ENCODE measurements at places on chromosomes 16 and 17. TPM values are rescaled to one million over a fixed set of nuclear protein-coding genes. Genes with fewer than 3 reads are reported as not detected.

DNA sequence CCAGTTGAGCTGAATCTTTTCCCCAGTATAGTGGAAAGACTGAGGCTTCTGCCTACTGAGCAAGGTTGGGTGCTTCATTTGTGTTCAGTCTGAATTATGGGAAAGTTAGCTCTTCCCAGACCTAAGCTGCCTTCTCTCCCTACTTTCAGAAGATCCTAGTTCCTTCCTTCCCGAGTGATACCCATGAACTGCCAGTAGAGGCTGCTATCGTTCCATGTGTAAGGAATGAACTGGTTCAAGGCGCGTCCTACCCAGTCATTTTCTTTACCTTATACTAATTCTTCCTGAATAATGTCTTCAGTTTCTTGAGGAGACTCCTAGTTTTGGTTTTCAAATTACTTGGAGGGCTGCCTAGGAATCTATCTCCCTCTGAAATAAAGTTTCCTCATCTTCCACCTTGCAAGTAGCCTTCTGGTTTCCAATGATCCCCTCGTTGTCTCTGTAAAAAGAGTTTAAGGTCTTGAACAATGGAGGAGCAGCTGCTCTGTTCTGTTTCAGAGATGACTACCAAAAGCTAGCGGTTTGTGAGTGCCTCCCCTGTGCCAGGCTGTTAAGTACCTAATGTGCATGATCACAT is 934 bp upstream of the AOC2 start:
- no peak overlapping the region for H3K4me3 ChIP-seq
- DNase-seq = no peak
- H3K27ac ChIP-seq = no peak overlapping the region
- no peaks in the 10 kb centered on the region for H3K27me3 ChIP-seq
- peaks cover 16% of the 10 kb centered on the region for H3K36me3 ChIP-seq

ZNF597 gene
- total RNA-seq = 2.2 TPM

DNA sequence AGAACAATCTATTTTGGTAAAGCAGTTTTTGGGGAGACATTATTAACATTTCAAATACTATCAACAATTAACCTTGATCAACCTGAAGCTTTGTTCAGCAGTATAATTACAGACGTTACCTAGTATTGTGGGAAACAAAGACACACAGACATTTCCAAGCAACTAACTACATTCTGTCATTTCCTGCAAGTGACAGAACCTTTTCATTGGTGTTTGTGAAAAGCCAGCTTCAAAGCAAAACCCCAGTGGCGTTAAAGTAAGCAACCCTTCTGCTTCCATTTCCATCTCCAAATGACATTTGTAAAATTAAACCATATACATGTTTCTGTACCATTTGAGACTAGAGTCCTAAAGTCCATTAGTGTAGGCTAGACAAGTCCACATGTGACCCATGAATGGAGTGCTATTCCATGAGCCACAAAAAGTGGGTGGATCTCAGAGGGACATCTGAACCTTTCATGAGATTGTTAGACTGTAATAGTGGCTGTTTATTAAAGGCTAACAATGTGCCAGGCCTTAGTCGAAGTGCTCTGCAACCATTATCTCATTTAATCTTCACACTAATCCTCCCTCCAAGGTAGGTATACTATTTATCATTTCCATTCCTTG is 101.2 kb downstream of the SSH2 start:
- no peak overlapping the region for H3K27ac ChIP-seq
- H3K27me3 ChIP-seq = no peaks in the 10 kb centered on the region

DNA sequence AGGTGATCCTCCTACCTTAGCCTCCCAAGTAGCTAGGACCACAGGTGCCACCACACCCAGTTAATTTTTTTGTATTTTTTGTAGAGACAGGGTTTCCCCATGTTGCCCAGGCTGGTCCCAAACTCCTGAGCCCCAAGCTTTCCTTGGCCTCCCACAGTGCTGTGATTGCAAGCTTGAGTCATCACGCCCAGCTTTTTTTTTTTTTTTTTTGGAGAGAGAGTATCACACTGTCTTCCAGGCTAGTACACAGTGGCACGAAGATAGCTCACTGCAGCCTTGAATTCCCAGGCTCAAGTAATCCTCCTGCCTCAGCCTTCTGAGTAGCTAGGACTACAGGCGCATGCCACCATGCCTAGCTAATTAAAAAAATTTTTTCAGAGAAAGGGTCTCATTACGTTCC is 27.2 kb downstream of the HEATR9 start:
- H3K36me3 ChIP-seq = peaks cover 35% of the 10 kb centered on the region
- no peak overlapping the region for H3K27ac ChIP-seq
- H3K4me1 ChIP-seq = no peaks in the 10 kb centered on the region
- no peak overlapping the region for H3K4me3 ChIP-seq
- DNase-seq = no peak

DNA sequence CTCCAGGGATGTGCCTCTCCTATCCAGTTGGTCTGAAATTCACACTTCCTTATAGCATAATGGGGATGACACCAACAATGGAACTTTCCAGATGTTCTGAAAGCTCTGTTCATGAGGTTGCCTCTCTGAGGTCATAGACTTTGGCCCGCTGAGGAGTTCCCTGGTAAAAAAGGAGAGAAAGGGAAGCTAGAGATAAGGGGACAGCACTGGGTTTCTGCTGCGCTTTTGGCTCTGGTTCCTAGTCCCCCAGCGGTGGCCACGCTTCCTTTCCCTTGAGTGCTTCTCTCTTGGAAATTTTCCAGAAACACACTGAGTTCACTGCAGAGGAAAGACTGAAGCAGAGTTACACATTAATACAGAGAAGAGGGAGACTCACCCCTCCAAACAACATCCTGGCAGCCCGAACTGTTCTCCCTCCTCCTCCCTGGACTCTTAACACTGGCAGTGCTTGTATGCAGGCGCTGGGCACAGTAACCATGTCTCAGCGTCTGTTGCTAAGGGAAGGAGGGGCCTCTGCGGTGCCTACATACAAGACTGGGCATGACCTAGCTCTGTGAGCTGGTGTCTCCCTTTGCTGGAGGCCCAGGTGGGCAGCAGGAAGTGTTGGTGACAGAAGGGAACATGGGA is at the start of gene DNAH3:
Gene DNAH3, minus strand, starts transcription at position 472 of the 627 bp plus-strand sequence. CDS start 527 bp downstream, outside the sequence.
- no peak within 1 kb of the TSS for H3K4me3 ChIP-seq
- no peak within 1 kb of the TSS for H3K27ac ChIP-seq
- DNase-seq = no peak
